AG04450 (cell line): ENCODE measurements at places on chromosomes 5 and 9.

DNA sequence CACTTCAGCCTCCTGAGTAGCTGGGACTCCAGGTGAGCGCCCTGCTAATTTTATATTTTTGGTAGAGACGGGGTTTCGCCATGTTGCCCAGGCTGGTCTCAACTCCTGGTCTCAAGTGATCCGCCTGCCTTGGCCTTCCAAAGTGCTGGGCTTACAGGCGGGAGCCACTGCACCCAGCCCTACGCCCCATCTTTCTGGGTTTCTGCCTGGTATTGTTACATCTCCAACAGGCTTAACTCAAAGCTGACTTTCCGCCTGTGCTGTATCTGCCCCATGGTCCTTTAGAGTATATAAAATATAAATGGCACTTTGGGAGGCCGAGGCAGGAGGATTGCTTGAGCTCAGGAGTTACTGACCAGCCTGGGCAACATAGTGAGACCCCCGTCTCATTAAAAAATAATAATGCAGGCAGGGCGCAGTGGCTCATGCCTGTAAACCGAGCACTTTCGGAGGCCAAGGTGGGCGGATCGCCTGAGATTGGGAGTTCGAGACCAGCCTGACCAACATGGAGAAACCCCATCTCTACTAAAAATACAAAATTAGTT, 36.5 kb upstream of the GLDC start:
- no peak for DNase-seq

DNA sequence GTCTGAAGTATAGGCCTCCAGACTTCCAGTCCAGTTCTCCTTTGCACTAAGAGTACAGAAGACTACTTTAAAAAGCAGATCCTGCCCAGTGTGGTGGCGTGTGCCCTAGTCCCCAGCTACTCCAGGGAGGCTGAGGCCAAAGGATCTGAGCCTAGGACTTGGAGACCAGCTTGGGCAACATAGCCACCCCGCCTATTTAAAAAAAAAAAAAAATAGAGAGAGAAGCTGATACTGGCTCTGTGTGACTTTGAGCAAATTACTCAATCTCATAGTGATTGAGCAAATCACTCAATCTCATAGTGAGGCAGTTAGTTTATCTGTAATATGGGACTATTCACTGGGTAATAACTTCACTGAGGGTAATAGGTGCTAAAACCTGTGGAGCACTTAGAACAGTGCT, 43.6 kb upstream of the KDM4C start:
- no peak for DNase-seq

- no peak for DNase-seq
These were observed 175.8 kb upstream of the FSTL4 start for GRCh38 chr5:133788121-133788520.

- DNase-seq = no peak
These were observed 436.4 kb downstream of the ACTL7B start for GRCh38 chr9:108419379-108419778.

DNA sequence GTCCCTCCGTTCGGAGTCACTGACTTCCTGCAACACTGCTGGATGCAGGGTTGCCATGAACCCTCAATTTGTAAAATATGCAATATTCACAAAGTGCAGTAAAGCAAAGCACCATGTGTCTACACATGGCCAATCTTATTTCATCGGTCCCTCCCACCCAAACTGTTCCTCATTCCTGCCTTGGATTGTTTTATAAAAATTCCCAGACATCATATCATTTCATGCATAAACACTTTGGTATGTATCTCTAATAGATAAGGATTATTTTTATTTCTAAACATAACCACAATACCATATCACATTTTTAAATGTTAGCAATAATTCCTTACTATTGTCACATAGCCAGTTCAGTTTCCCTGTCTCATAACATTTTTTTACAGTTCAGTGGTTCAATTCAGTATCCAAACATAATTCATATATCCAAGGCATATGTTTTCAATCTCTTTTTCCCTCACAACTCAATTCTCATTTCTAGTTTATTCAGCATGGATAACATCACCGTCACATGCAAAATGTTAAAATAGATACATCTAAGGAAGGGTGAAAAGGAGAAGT, 82.0 kb upstream of the PCAT7 start:
- DNase-seq = no peak

- no peak for DNase-seq
These were observed 71.9 kb downstream of the AMBP start for GRCh38 chr9:114006155-114006550.

- DNase-seq = no peak
These were observed 664.9 kb downstream of the TAF11L14 start for GRCh38 chr5:18299166-18299565.
